ENCODE measurements at places on chromosomes 2 and 18. TPM values are rescaled to one million over a fixed set of nuclear protein-coding genes. Genes with fewer than 3 reads are reported as not detected.

DNA sequence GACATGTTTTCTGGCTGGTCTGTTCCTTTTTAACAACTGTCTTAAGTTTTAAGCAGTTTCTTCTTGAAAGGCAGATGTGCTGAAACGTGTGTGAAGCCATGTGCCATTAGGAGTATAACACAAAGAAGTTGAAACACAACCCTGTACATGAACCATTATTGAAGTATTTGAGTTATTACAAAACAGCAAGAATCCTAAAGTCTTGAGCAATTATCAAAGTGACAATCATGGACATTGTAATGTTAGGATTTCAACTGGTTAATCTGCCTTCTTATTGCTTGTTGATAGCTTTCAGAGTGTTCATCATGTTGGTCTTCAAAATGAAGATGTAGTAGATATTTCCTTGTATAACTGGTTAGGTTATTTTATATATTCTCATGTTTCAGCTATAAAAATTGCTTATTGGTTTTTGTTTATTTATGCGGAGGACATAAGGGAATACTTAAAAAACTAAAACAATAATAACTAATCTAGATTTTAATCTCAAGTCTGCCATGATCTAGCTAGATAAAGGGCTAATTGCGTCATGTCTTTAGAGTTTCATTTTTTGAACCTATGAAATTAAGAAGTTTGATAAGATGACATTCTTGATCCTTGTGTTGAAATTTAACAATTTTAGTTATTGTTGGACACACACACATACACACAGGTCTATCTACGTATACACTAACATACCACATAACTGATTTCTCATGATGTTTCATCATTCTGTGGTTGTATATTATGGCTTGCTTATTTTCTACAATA is 21.1 kb downstream of the PPP1R1C start:
- DNase-seq = no peak

DNA sequence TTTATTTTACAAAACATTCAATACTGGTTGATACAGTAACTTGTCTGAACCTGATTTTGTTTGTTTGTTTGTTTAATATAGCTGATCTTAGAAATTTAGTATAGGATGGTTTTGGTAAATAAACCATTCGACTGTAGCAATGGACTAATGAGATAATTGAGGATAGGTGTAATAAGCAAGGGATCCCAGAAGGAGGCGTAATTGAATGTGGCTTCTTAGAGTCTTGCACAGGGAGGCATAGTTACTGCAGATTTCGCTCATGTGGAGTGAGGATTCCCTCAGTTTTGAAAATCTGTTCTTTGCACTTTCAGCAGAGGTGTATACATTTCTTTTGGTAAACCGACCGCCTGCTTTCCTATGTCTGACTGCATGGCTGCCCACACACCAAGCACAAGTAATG is 709.6 kb downstream of the SOCS6 start:
- no peak for DNase-seq

- no peak for DNase-seq
Observed at GRCh38 chr2:44929159-44929734, 12.3 kb upstream of the SIX3 start.

Gene PRSS56
- 3.4 TPM for polyA plus RNA-seq

Gene CROCC2
- polyA plus RNA-seq = 0.20 TPM

GRCh38 chr2:27041752-27042151 is 9.0 kb downstream of the TMEM214 start:
- no peak for DNase-seq

Gene NXPH2
- 13.0 TPM for polyA plus RNA-seq

- no peak for DNase-seq
Observed at GRCh38 chr2:119862127-119862889, 102.6 kb downstream of the PTPN4 start.

DNA sequence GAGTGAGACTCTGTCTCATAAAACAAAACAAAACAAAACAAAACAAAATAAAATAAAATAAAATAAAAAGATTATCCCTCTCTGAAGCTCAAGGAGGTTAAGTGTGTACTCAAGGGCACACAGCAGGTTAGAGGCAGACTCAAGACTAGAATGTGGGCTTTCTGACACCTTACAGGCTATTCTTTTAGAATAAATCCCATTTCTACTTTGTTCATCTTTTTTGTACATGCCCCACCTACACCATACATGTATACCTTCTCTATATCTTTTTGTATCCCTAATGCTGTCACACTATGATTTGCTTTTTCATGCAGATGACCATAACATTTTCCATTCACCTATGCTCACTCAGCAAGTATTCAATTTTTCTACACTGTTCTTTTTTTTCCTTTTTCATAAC is 2.6 kb downstream of the IL1B start:
- no peak for DNase-seq

Gene SCN7A
- 33.2 TPM for polyA plus RNA-seq

DNA sequence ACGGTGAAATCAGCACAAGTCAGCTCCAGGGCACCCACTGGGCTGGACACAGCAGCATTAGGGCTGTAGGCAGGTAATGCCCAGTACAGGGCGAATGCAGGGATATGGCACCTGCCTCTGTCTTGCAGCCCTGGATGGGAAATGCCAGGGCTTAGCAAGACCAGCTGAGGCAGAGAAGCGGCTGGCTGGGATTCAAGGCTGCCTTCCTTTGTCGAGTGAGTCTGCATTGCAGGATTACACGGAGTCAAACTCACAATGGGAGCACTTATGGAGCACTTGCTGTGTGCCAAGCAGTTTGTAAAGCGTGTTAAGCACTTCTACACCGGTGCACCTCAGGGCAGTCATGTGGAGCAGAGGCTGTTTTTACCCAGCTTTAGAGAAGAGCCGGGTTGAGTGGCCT is 87.3 kb upstream of the HDAC4 start:
- DNase-seq = no peak

DNA sequence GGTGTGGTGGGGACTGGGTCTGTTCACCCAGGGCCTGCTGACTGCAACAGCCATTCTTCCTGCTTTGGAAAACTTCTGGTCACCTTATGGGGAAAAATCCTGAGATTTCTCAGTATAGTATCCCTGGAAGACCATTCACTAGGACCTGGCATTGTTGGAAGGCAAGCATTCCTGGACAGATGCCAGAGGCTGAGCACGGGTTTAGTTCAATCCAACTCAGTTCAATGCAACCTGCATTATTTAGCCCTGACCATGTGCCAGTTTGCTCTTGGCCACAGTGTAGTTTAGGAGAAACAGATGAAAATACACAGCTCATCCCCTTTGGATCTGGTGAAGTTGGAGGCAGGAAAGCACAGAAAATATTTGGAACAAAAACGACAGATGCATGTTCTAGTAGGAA is 95.9 kb downstream of the LPIN1 start:
- DNase-seq = no peak

Gene CRYBA2
- not detected for polyA plus RNA-seq

- no peak for DNase-seq
Observed at GRCh38 chr2:43241558-43241957, 15.2 kb upstream of the ZFP36L2 start.

DNA sequence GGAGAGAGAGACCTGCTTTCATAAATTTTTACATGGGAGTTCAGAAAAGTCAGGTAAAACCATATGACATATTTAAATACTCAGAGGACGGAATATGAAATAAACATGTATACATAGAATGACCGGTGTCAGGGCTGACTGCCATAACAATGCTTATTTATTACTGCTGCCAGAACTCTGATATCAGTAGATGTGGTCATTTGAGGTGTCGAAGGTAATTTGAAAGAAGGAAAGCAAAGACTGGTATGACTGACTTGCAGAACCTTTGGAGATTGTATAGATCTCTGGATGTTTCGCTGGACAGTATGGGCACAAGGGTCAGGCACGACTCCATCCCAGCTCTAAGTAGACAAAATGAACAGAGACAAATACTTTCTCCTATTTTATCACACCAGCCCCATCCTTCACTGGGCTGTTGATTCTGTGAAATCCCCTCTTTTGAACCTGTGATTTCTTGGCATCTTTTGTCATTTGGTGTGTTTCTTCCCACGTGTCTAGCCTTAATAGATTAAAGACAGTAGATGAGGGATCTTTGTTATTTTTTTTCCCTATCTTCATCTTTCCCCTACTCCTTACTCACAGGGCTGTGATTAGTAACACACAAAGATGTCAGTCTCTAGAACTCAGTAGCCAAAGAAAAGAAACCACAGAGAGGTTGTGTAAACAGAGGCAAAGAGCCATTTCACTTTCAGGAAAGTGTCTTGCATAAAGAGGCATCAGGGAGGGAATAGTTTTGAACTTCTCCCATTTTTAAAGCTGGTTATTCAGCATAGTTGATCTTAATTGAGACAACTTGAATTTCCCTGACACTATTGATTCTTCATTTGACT is 61.6 kb downstream of the ICOS start:
- no peak for DNase-seq

DNA sequence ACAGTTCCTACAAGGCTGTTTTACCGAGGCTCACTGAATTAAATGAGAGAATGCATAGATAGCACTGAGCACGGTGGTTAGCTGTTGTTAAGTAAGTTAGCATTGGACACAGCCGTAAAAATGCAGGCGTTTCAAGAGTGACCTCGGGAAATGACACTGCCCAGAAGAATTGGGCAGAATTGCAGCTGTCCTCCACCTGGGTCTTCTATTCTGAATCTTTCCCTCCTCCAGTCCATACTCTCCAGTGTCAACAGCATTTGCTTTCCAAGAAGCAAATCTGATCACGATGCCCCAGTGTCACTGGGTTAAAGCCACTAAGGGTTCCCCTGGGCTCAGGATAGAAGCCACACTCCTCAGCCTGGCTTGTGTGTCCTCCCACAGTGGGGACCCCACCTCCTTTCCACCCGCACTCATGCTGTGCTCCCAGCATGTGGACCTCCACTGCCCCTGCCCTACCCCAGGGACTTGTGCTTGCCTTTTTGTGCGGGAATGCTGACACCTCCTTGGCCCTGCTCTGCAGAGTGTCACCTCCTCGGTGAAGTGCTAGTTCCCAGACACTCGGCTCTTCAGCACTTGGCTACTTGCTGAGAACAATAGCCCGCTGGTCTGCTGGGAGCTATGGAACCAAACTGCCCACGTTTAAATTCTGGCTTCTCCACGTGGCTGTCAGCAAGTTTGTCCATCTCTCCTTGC is 135.0 kb downstream of the ANTXR1 start:
- no peak for DNase-seq

Gene GAL3ST2
- 0.20 TPM for polyA plus RNA-seq

GRCh38 chr2:43152186-43152585 is 74.2 kb downstream of the ZFP36L2 start:
- DNase-seq = no peak

GRCh38 chr2:143633419-143633818 is 504.2 kb downstream of the ARHGAP15 start:
- no peak for DNase-seq

DNA sequence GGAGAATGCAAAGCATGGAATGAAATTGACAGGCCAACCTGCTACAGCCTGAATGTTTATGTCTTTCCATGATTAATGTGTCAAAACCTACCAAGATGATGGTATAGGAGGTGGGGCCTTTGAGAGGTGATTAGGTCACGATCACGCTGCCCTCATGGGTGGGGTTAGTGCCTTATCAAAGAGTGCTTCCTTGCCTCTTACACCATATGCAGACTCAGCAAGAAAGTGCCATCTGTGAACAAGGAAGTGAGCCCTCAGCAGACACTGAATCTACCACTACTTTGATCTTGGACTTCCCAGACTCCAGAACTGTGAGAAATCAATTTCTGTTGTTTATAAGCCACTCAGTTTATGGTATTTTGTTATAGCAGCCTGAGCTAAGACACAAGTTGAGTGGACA is 147.5 kb upstream of the BCL2L11 start:
- no peak for DNase-seq

GRCh38 chr2:195838002-195838401 is 181.0 kb downstream of the SLC39A10 start:
- DNase-seq = no peak

Gene ACMSD
- 0.44 TPM for polyA plus RNA-seq

Gene HOXD8
- 40.0 TPM for polyA plus RNA-seq

DNA sequence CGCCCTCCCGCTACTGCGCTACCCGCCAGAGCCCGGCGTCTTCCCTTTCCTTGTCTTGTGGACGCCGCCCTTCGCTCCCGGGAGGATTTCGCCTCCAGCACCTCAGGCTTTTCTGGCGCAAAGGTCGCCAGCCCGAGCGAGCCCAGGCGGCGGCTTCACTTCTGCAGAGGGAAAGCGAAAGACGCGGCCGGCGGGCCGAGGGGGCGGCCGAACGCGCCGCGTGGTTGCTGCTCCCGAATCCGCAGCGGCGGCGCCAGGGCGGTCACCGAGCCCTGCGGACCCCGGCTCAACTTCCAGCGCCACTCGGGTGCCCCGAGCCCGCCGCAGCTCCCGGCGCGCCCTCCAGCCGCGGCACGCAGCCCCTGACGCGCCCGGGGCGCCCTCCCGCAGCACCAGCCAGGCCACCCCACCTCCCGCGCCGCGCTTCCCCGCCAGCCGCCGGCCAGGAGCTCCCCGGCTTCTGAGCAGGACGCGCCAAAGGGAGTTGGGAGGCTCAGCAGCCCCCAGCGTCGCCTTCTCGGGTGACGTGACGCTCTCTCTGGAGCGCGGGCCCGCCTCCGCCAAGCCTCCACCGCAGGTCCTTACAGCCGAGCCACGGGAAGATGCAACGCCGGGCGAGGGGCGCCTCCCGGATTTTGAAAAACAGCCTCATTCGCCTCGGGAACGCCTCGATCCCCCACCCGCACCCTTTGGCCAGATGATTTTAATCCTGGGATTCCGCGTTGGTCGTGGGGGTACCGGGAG is 84.9 kb upstream of the EPB41L3 start:
- no peak for DNase-seq

GRCh38 chr18:3425446-3425845 is 24.5 kb upstream of the TGIF1 start:
- no peak for DNase-seq

All from forelimb muscle (tissue), 1 donor.